ENCODE measurements at places on chromosomes 6 and 20.

GRCh38 chr6:34246563-34247391 lies 2.0 kb downstream of the SMIM29 start:
- DNase-seq = no peak

DNA sequence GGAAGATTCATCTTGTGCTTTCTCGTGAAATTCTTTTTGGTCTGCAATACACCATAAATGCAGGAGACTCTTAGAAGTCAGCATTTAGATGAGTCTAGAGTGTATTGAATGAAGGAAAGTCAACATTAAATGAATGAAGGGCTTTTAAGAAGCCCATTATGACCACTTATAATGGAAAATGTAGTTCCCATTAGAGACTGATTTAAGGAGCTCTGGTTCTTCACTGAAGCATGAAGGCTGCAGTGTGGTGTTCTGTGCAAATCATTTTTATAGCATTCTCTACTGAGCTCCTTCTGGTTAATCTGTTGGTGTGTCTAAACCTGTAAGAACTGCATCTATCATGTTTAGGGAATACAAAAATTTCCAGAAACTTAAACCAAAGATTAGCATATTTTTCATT lies 19.7 kb downstream of the NCOA7 start:
- DNase-seq = peak; percentile 76

GRCh38 chr20:37348792-37349516 lies 3.0 kb downstream of the SRC start:
- no peak for DNase-seq

GRCh38 chr6:138832182-138832581 lies 36.3 kb downstream of the ECT2L start:
- no peak for DNase-seq

DNA sequence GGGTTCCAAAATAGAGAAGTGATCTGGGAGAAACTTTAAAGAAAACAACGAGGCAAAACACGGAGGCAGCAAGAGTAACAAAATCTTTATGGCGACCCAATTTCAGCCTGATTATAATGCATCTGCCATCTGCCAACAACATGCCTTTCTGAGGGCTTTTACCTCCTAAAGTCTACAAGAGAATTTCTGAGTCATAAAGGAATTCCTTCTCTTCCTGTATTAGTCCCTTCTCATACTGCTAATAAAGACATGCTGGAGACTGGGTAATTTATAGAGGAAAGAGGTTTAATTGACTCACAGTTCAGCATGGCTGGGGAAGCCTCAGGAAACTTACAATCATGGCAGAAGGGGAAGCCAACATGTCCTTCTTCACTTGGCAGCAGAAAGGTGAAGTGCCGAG lies 226.6 kb downstream of the HACE1 start:
- DNase-seq = no peak

DNA sequence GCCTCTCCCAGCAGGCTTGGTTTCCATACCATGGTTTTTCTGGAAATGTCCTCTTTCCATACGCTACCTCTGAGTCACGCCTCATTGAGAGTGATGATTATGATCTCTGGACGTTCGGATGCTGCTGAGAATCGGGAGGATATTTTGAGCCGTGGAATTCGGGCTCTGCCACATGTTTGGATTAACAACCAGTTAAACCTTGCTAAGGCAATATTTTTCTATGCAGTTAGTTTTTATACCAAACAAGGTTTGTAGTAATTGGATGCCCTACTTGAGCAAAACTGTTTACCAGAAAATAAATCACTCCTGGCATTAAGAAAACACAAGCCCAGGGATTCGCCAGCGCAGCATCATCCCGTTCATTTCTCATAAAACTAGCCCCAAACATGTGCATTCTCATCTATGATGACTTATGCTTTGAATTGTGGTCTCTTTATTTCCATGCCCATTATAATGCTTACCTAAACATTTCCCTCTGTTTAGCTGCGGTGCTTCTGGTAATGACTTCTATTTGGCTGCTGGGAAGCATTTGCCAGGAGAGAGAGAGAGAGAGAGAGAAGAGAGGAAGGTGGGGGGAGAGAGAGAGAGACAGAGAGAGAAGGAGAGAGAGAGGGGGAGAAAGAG lies 198.9 kb downstream of the CLIC5 start:
- no peak for DNase-seq

- no peak for DNase-seq
Measured at GRCh38 chr6:67248077-67248476, 1387.0 kb upstream of the ADGRB3 start.

Measured in renal pelvis (tissue), 12 donors.